ENCODE measurements at places on chromosomes 2 and 18.

DNA sequence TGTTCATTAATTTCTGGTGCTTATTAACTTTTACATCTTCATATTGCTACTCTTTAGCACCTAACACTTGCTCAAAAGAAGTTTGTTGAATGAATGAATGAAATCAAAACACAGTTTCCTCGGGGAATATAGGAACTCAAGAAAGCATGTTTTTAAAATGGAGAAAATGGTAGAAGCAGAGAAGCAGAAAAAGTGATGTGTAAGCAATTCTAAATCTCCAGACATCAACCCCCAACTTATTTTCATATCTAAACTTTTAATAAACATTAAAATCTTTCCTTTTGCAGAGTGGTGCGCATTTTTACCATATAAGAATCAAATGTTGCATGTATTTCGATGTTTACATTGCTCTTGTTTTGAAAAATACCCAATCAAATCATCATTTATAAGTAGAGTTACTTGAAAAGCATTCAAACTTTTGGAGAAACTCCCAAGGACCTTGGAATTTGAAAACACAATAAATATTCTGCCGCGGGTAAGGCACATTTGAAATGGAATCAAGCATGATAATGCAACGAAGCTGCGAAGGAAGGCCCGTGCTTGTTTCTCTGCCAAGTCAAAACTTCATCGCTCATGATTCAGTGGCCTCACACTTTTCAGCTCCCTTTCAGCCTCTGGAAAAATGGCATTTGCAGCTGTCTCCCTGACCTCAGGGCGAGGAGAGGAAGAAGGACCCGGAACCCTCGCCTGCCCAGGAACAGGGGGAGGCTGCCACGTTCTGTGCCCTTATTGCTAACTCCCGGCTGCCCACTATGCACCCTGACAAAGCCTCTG, 26.7 kb upstream of the SMIM21 start:
- DNase-seq = no peak

DNA sequence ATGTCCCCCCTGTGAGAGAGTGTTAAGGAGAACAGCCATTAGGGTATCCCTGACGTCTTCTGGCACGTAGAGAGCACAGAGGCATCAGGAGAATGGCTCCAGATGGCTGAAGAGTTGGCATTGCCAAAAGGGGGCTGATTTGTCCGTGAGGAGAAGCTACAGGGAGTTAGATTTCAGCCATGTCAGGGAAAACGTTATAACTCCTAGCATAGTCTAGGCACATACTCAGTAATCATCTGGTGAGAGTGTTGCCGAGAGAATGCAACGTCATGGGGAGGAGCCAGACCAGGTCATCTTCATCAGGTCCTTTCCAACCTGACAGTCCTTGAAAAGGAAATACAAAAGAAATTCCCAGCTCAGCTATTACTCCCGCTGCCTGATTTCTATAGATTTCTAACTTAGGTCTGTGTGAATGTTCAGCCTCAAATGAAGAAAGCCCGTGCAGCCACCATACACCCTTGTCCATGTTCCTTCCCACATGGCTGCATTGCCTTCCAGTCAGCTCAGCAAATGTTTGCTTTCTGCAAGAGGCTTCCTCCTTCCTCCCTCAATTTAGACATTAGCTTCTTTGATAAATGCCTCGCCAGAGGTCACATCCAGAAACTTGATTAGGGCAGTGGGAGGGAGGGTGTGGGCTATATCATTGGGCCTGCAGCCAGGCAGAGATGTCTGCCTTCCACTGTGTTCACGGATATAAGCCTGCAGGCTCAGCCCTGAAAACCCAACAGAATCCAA, 93.0 kb downstream of the STPG4 start:
- no peak for DNase-seq

DNA sequence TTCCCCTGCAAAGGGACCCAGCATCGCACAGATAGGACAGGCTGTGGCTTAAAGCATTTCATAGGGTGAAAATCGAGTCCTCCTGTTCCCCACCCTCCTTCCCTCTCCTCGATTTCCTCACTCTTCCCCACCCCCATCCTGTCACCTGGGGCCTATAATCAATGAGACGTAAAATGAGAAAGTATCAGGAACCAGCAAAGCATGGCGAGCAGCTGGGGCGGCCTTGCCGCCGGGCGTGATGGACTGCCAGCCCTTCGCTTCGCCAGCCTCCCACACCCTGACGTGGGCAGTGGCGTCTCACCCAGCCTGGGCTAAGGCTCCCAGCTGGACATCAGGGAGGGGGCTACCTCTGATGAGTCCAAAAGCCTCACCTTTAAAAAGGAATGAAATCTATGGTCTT, 11.1 kb downstream of the SLC30A3 start:
- no peak for DNase-seq

DNA sequence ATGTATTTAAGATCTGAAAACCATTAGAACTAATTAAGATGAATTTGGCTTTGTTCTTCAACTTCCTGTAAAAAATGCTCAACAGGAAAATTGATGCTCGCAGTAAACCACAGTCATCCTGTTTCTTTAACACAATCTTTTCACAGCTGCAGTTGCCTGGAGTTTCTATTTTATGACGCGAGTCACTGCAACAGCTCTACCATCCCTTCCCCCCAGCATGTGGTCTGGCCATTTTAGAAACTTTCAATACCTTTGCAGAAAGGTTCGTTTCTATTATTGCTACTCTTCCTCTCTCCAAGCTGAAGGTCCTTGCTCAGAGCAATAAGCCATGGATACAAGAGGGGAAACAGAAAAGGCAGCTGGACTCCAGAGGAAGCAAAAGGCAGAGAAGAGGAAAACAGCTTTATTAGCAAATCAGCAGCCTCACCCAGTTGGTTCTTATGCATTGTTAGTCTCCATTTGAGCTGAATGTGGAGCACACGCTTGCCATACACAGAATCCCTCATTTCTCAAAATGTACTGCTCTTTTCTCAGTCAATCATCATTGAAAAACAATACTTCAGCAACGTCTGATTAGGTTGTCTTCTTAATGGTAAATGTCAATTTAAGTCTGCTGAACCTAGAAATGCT, 3.9 kb downstream of the WIPF1 start:
- peak; percentile 89 for DNase-seq

GRCh38 chr2:6671913-6672312, 193.8 kb downstream of the CMPK2 start:
- DNase-seq = no peak

- no peak for DNase-seq
Measured at GRCh38 chr2:46232860-46233259, 64.3 kb upstream of the EPAS1 start.

DNA sequence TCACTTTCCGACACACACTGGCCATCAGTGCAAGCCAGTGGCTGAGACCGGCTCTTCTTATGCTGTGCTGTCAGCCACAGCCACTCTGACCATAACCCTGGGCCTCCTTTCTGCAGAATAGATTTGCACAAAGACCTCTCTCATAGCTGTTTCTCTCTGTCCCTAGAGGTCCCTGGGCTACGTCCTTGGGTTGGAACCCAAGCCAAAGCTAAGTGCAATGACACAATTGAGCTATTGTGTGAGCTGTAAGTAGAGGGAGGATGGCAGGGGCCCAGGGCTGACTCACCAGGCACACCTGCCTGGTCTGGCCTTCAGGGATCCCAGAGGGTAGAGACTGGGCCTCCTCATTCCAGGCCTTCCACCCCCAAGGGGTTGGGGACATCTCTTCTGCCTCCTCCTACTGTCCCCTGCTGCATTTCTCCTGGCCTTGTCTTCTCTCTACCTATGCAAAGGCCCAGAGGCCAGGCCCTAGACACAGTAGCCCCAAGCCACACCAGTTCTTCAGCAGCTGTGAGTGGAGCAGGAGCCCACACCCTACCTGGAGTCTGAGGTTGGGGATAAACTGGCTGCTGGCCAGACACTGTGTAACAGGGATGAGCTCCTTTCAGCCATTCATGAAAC, 174.6 kb downstream of the NCK2 start:
- DNase-seq = no peak

DNA sequence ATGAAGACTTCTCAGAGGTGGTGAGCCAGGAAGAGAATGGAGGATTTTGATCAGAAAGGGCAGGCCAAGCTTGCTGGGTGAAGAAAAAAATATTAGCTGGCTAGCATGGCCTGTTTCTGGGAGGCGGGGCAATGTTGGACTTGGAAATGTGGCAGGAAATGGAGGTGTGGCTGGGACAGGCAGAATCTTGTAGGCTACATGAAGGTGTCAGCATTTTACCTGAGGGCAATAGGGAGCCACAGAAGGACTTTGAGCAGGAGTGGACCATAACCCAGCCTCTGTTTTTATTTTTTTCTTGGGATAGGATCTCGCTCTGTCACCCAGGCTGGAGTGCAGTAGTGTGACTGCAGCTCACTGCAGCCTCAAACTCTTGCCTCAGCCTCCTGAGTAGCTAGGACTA, 31.7 kb downstream of the EMX1 start:
- DNase-seq = no peak

Data from activated CD8-positive, alpha-beta T cell treated with anti-CD3 and anti-CD28 coated beads, Interleukin-2, amount 10 ng/mL, durations not matched to agents 7 days and 5 days (primary cell).